ENCODE measurements at places on chromosomes 12 and 14.

GRCh38 chr14:65356327-65356836, 56.1 kb upstream of the FUT8 start:
- peak; percentile 95 for DNase-seq

DNA sequence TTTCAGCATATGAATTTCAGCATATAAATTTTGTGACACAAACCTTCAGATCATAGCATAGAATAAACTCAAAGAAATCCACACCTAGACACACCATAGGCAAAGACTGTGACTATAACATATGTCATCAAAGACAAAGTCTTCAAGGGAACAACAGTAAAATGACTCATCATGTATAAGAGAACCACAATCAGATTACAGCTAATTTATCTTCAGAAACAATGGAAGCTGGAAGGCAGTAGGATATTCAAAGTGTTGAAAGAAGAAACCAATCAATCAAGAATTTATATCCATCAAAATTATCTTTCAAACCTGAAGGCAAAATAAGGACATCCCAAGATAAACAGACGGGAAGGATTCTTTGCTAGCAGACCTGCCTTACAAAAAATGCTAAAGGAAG, 29.0 kb downstream of the DLK1 start:
- peak; percentile 64 for DNase-seq

DNA sequence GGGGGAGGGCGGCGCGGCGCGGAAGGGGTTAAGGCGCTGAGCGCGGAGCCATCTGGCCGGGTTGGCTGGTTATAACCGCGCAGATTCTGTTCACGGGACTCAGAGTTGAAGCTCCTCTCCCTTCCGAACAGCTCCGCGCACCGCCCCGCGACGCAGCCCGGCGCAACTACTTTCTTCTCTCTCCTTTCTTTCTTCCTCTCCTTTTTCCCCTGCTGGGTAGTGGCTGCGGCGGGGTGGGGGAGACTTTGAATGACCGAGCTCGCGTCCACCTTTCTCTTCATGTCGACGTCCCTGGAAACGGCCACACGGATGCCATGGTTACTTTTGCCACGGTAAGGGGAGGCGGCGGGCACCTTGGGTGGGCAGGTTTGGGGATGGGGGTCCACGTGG, at the start of gene NTF3:
Gene NTF3, plus strand, starts transcription at position 98 of the 390 bp plus-strand sequence. Its CDS starts 217 bp downstream, at position 315.
- DNase-seq = peak; percentile 72

DNA sequence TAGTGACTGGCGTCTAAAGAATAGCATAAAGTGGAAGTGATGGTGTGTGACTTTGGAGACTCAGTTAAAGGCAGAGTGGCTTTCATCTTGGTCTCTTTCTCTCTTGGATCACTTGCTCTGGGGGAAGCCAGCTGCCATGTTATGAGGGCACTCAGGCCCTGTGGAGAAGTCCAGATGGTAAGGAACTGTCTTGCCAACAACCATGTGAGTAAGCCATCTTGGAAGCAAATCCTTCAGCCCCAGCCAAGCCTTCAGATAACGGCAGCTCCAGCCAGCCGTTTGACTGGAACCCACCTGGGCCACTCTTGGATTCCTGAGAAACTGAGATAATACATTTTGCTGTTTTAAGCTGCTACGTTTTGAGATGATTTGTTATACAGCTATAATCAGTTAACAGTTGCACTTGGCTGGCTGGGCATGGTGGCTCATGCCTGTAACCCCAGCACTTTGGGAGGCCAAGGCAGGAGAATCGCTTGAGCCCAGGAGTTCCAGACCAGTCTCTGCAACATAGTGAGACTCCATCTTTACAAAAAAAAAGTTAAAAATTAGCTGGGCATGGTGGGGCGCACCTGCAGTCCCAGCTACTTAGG, 7.7 kb upstream of the LRRC23 start:
- no peak for DNase-seq

DNA sequence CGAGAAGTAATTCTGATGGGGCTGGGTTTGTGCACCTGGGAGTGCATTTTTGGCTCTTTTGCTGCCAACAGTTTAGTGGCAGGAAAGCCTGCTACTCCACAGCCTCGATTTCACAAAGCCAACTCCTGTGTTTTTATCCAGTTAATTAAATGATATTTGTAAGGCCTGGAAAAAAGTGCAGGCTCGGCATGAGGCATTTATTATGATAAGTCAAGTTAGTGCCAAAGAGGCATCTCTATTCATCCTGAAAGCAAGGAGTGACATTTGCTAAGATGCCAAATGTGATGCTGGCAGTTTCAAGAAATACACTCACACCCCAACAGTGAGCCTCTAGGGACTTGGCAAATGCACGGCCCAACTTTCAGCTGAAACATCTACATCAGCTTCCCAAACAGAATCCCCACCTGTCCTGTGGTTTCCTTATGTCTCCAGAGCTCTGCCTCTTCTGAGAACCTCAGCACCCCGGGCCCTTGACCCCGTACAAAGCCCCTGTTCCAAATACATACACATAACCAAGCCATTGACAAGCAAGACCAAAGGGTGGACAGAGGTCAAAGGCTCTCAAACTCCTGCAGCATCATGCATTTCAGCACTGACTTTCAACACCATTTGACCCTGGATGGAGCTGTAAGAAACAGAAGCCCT, 955.1 kb upstream of the TMEM132C start:
- no peak for DNase-seq

GRCh38 chr12:124560146-124560890, 7.1 kb downstream of the NCOR2 start:
- no peak for DNase-seq

DNA sequence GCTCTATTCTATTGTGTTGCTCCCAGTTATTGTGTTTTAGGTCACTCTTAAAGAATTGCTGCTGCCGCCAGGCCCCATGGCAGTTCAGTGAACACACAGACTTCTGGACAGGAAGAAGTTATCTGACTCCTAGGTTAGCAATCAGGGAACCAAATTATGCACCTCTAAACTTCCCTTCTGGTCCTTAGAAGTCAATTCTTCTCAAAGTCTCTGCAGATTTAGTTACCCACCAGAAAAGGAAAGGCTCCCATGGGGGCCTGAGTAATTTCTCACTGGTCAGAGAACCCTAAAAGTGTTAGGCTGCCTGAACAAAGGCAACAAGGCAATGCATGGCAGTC, 10.0 kb downstream of the EMP1 start:
- no peak for DNase-seq

- DNase-seq = peak; percentile 57
These were observed 885.8 kb upstream of the TMEM132C start for GRCh38 chr12:127381043-127381668.

GRCh38 chr12:12266389-12266872, 413 bp downstream of the LRP6 start:
- DNase-seq = peak; percentile 51

DNA sequence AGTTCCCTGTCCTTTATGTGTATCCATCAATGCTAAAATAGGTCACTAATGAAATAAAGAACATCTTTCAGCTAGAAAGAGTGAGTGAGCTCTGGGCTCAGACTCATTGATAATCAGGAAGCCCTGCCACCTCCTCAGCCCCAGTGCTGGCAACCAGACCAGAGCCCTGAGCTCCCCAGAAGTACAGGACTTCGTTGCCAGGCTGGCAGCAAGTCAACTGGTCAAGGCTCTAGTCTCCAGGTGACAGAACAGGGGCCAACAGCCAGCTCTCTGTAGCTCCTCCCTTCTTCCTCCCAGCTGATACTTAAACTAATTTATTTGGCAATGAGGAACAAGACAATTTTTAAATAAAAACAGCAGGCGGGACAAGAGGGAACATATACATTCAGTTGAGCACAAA, 145.3 kb downstream of the EGLN3 start:
- DNase-seq = no peak

DNA sequence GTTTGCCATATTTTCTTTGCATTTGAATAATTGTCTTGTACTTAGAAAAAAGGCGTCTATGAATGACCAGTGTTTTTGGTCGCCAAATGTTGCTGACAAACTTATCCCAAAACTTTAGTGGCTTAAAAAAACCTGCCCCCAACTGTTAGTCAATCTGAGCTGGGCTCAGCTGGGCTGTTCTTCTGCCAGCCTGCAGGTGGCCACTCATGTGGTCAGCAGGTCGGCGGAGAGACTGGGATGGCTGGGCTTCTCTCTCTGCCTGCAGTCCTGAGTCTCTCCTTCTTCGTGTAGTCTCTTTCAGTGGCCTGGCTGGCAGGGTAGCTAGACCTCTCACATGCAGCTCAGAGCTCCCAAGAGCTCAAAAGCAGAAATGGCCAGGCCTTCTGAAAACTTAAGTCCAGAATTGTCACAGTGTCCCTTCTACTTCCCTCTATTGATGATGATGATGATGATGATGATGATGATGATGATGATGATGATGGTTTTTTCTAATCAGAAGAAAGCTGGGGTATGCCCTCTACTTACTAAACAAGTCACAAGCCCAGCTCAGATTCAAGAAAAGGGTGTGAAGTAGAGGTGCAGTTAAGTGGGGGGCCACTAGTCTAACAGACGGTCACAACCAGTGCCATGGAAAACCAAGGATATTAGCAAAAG, 87.9 kb downstream of the PTPN11 start:
- no peak for DNase-seq

DNA sequence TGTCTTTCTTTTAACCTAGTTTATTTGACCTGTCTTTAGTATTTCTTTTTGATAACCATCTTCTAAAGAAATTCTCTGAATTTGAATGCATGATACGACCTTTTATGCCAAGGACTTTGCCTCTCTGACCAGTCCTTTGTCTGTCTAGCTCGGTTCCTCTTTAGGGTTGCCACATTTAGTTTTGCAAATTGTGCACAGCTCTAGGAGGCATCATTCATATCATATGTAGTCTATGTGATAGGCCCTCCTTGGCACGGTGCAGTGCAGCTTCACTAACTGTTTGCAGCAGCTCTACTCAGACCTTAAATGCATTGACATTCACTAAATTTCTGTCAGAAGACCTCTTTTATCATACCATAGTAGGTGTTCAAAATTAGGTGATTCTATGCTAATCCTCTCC, 75.6 kb downstream of the USP15 start:
- no peak for DNase-seq

GRCh38 chr12:26292596-26292995, 97.2 kb downstream of the SSPN start:
- no peak for DNase-seq

DNA sequence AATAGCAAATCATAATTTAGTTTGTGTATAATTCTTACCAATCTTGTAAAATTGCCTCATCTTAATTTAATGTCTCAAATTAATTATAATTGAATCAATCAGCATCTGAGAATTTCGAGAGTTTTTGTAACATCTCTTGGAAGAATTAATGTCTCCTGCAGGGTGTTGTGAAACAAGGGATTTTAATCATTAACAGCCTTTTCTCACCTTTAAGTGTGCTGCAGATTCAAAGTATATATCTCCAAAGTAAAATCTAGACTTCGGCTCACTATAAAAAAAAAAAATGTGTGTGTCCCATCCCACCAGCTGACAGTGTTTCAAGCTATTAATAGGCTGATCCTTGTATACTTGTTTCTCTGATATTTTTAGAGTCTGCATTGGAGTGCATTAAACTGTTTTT, 603.1 kb downstream of the ETNK1 start:
- DNase-seq = no peak

DNA sequence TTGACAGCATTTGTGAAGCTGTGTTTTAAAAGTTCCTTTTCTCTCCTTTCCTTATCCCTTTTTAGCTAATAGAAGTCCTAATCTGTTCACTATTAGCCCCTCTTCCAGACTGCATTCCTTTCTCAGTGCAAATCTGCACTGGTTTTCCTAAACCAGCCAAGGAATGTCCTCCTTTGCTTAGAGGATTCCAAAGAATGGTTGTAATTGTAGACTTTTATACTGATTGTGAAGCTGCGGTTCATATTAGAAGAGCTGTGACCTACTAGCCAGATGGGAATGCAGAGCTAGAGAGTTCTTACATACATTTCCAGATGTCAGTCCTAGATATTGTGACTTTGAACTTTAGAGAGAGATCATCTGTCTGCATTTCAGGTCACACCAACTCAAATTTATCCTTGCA, 79.8 kb downstream of the MYRFL start:
- peak; percentile 67 for DNase-seq
